Effector CD8-positive, alpha-beta T cell (primary cell): ENCODE measurements at places on chromosomes 4 and X.

DNA sequence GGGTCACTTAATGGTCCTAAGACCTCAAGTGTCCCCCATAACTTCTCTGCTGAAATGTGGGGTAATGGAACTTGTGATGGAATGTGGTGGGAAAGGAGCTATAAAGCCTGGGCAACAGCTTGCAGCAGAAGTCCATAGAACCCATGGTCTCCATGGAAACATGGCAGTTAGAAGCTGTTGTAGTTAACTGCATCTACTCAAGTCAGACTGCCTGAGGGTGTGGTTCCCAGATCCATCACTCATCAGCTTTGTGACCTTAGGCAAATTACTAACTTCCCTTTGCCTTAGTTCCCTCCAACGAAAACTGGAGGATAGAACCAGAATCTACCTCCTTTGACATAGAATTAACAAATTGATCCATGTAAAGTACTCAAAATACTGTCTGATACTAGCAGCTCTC, 113.0 kb downstream of the SPATA18 start:
- DNase-seq = no peak

DNA sequence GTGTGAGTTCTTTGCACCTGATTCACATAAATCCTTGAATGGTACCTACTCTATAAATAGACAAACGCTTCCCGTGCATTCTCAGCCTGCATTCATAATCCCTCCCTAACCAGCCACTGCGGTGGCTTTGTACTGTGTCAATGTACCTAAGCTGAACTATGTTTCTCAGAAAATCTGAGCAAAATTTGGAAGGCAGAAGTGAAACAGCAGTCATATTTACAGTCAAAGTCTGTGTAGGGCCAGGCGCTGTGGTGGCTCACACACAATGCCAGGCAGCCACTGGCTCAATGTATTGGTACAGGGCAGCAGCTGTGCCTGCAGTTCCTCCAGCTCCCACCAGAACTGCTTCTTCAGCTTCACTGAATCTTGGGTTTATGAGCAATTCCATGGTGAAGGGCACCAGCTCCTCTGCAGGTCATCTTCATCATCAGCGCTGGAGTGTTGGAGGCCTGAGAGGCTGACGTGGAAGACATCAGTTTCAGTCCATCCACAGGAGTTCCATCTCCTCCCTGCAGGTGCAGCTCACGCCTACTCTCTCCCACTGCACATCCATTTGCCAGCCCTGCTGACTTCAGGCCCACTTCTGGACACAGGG, 32.3 kb upstream of the IRF2 start:
- no peak for DNase-seq

DNA sequence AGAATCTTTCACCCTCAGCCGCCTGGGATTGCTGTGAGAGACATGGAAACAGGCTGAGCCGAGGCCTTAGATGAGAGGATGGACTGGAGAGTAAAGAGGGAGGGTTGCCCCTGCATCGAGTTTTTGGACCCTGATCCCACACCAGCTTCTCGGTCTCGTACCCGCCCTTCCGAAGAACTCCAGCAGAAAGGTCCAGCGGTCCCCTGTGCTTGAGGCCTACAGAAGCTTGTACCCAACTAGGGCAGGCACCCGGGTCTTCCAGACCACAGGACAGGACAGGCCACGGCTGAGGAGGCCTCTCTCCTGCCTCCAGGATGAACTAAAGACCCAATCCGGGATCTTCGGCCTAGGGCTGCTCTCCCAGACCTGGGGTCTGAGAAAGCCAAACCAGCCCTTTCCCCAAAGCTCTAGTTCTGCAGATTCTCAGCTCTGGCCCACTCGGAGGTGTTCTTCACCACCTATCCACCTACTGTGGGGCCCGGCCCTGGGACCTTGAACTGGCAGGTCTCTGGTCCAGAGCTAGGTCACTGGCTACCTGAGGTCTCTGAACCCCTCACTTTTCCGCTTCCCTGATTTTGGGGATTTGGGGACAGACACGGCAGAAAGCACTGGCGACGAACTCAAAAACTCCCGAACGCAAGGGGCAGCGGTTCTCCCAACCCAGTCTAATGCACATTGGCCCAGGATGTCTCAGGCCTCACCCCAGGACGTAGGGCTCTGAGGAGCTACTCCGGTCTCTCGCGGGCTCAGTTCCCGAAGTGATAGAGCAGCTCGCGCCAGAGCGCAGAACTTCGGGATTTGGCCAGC, 1.1 kb downstream of the NKX3-2 start:
- no peak for DNase-seq

DNA sequence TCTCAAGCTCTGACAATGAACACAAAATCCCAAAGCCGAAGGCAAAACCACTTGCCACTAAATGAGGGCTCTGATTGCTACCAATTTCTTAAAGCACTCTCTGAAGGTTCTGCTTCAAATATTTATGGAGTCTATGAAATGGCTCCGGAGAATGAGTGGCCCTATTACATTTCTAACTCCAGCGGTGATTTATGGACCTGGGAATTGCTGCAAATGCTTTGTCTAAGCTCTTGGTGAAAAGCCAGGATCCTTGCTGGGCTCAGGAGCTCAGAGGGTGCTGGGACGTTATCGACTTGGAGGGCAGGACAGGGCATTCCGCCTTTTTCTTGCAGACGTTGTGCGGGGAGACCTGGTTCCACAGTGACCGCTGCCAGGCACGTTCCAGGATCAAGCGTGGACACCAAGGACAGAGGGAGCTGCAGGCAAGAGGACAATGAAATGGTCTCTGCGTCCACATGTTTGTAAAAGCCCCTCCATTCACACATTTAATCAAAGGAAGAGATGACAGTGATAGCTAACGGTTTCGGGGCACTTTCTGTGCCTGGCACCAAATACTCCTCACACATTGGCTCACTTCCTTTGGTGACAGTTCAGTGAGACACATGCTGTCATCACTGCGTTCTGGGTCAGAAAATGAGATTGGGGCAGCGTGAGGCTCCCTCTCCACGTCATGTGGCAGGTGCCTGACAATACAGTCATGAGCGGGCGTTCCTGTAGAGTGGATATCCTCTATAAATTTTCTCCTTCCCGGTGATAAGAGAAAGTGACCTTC, 58.8 kb downstream of the C4orf50 start:
- DNase-seq = no peak

- DNase-seq = no peak
Observed at GRCh38 chr4:116180157-116180601, 905.2 kb downstream of the TRAM1L1 start.

DNA sequence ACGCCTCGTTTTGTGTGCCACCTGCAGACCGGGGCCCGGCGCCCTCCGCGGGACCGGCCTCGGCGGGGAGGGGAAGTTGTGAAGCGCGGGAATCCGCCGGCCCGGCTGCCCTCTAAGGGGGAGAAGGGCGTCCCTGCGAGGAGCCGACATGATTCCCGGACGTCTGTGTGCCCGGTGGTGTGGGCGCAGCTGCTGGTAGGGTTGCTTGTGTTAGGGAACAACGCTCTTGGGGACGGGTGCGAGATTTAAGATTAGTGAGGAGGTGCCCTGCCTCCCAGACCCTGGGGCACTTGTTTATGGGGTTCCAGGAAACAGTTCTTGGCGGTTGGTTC, 627 bp downstream of the CDKN2AIP start:
- DNase-seq = no peak

GRCh38 chrX:40262157-40263013, 164.6 kb upstream of the BCOR start:
- no peak for DNase-seq

DNA sequence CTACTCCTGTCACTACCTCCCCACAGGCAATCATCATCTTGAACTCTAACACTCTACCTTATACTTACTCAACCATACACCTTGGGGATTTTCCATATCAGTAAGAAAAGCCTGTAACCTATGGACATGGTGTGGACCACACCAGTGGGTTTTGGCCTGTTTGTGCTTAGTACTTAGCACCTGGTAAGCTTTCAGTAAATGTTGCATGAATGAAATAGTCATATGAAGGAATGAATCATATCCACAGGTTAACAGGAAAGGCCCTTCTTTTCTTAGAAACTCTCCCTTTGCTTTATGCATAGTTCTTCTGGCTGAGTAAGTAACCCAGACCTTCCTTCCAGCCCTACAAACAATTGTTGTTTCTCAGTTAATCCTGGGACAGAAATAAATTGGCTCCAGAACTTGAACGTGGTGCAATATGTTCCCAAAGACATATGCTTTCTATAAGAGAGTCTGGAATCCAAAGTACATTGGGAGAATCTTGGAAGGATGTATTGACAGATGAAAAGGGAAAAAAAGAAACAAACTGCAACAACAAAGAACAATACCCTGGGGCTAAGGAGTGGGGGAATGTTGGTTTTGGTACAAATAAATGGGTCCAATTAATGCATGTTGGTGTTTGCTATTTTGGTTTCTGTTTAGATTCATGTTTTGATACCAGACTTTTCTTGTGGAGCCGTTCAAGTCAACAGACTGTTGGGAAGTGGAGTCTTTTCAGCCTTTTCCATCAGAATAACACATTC, 27.8 kb downstream of the RASL11B start:
- DNase-seq = no peak

- no peak for DNase-seq
Observed at GRCh38 chr4:24413311-24413784, 171.0 kb downstream of the DHX15 start.

DNA sequence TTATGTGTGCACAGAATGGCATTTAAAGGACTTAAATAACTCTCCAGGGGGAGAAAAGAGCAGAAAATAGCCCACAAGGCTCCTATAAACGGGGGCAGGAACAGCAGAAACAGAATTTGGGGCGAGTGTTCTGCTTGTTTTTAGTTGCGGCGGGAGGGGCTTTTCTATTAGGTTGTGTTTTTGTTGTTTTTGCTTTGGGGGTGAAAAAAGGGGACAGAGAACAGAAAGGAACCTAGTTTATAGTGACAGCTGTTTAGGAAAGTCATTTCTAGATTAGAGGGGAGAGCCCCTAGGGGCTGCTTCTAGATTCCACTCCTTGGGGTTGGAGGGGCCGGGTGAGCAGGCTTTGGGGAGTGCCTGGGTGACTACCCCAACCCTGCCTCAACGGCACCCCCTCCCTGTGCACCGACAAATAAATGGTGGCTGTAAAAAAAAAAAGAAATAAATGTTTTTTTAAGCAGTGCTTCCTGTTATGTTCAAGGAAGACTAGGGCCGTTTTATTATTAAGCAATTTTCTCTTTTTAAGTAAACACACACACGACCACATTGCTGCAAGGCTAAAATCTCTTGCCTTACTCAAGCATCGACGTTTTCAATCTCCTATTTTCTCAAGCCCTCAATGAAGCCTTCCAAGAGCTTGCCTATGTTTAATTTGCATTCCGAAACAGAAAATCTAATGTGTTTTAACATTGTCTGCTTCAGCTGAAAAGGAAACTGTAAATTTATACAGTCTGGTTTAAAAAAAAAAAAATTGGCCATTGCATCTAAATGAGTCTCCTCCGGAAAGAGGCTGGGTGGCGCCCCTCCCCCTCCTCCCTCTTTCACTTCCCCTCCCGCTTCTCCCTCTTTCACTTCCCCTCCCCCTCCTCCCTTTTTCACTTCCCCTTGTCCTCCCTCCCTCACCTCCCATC, 123.3 kb upstream of the TBL1X start:
- peak; percentile 8 for DNase-seq

DNA sequence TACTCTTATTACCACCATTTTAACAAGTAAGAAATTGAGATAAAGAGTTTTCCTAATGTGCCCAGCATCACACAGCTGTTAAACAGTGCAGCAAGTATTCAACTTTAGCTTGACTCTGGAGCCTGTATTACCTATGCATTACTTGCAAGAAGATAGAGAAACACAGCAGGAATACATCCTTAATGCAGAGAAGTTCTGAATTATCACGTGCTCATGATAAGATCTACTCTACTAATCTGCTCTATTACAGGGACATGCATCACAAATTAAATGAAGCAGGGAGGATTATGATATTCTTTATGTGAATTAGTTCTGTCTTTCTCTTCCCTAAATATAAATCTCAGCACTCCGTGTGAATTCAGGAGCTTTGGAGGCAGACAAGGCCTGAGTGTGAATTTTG, 39.0 kb upstream of the PDGFC start:
- no peak for DNase-seq

DNA sequence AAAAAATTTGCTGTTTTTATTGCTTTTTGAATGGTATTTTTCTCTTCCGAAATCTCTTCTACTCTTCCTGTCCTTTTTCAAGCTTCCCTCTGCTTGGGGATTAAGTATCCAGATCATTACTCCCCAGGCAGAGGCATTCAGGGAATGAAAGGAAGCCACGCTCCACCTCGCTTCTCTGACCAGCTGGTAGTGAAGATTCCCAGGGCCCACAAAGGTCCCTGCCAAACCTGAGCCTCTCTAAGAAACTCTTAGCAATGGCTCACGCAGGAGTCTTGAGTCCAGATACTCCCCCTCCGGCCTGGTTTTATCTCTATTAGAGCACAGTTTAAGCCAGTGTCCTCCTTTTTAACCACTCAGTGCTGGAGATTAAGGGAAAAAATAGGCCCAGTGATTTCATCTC, 51.4 kb upstream of the SOD3 start:
- no peak for DNase-seq

- no peak for DNase-seq
Observed at GRCh38 chr4:126136922-126137781, 822.4 kb downstream of the FAT4 start.

GRCh38 chrX:56763556-56764152, 34.6 kb downstream of the NBDY start:
- DNase-seq = no peak

- DNase-seq = peak; percentile 35
Observed at GRCh38 chr4:184473499-184474262, 669 bp downstream of the IRF2 start.

DNA sequence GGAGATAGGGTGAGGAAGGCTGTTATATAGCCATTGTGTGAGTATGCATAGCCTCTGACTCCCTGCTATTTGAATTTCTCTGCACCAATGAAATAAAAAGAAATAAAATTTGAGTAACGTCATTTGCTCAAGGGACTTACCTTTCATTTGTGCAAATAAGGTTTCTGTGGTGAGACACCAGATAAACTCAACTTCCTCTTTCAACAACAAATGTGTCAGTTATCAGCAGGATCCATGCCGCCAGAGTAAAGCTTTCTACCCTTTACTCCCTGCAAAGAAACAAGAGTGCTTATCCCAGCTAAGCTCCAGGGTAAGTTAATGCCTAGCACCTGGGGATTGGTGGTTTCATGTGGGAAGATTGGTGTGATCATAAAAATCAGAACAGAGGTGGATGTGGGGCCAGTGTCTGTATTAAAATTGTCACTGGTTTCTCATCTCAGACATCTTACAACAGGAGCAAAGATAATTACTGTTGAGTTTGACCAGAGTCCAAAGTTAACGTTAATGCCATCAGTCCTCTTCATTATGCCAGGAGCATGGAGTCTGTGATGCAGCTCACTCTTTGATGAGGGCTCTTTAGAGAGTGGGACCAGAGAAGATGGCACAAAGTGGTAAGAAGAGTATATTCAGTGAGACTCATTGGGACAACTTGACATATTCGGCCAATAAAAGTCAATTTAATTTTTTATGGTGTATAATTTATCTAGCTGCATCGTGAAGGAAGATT, at the start of gene P2RY10:
P2RY10 (plus strand) TSS at position 206 of the 727 bp plus-strand sequence. CDS start 15,130 bp downstream, outside the sequence.
- peak; percentile 0 for DNase-seq
